ENCODE measurements at places on chromosomes 4 and X.
A peak's percentile ranks its signal among the peaks of the same experiment; 100 is the strongest.

DNA sequence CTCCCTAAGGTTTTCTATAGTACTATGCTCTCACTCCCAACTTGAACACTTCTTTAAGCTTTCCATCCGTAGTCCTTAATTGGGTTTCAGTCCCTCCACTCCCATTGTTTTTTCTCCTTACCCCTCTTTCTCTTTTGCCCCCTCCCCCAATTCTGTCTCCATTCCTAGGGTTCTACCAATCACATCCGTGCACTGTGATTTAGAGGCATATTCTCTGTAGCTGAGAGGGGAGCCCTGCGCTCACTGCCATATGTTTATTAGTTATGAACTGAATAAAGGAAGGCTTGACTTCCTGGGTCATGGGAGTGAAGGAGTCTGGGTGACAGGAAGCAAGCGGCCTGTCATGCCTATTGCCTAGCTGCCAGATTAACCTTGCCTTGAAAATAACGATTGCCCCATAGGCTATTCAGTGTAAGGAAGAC is 471 bp downstream of the MCTS1 start:
- DNase-seq, result peak; percentile 0

GRCh38 chr4:587671-588350 is 11.7 kb upstream of the TMEM271 start:
- DNase-seq, result no peak

DNA sequence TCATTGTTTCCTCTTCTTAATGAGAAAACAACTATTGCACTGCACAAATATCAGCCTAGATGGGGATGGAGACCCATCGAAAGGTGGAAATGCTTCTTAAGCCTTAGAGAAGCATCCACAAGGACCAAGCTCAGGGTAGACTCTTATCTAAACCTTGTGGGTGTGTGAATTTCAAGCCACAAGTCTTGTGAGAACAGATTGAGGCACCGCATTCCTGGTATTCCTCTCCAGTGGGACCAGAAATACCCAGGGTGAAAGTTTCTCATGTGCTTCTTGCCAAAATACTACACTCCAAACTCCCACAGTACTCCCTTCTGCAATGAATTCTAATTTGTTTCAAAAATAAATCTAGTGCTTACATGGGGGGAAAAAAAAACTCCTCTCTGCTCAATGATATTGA is 375.6 kb downstream of the PDGFC start:
- no peak for DNase-seq

DNA sequence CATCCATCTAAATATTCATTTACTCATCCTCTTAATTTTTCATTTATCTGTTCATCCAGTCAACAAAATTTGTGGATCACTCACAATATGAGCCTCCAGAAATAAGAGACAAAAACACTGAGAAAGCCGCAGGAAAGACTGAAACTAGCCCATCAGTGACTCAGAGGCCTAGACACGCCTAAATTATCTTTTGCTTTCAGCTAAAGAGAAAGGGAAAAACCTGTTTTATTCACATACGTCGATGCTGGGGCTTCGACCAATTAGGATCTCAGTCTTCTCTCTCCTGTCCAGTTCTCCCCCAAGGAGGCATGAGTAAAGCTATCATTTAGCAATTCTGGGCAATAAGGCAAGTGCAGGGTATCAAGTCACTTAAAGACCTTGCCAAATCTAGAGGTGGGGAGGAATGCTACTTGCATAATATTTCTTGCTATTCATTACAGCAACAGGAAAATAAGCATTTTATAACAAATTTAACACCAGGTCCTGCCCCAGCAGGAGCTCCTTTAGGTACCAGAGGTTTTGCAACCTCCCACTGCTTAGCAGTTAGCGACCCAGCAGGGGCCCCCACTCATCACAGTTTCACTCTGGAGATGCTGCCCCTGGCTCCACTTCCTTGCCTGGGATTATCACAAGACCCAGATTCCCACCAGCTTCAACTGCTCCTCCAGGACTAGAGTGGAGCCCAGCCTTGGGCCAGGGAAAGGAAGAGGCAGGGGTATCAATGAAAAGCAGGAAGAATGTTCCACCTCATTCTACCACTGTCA is 30.1 kb upstream of the TMEM154 start:
- DNase-seq, result no peak

GRCh38 chr4:158131027-158131426 is 41.8 kb downstream of the GASK1B start:
- DNase-seq, result no peak

- no peak for DNase-seq
Observed at GRCh38 chr4:128305942-128306341, 18.3 kb upstream of the PGRMC2 start.

DNA sequence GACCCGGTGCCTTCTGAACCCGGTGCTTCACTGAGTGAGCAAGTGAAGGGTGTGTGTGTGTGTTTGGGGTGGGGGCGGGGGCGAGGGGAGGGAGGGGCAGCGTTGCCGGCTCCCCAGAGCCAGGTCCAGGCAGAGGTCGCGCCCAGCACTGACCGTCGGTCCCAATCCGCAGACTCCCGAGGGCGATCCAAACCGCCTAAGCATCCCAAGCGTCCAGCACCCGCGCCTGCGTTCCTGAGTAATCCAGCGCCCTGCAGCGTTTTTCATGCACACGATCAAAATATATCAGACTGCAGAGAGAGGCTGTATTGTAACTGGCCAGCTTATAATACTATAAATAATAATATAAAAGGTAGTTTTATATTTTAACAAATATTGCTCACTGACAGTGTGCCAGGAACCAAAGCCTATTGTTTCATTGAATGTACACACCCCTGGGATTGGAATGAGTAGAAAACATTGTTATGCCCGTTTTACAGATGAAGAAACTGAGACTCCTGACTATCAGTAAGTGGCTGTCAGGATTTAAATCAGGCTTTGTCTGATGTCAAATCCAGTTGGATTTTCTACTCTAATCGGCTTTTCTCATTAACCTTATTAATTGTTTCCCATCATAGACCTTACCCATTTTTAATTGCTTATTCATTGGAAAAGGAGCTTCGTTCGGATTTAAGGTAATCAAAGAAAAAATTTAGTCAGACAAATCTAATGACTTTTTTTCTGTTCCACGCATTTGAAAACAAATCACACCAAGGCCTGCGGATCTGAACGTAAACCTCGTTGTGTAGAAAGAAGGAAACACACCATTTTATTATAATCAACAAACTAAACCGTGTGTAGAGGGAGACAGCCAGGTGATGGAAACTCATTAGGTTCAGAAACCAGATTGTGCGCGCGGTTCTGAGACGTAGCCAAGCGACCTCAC is 4.0 kb upstream of the NKX3-2 start:
- no peak for DNase-seq

- DNase-seq, result no peak
Observed at GRCh38 chr4:143148521-143148920, 36.2 kb upstream of the USP38 start.

GRCh38 chrX:142076633-142077032 is 128.5 kb downstream of the MAGEC2 start:
- no peak for DNase-seq

DNA sequence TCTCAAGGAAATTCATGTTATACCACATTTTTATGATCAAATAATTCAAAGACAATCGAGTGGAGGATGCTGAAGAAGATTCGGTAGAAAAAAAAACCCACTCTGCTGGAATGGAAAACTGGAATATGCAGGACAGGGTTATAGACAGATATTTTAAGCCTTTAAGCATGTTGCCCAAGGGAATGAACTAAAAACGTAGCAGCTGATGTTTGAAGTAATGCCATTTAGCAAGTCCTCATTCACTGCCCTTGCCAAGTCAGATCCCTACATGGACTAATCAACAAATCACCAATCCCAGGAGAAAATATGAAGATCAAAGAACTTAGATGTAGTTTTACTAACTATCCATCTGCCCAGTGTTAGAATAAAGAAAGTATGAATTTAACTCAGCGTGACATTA is 75.6 kb upstream of the ETNPPL start:
- no peak for DNase-seq

- DNase-seq, result no peak
Observed at GRCh38 chr4:87038837-87039615, 104.2 kb downstream of the AFF1 start.

GRCh38 chr4:140863197-140863596 is 107.0 kb upstream of the TBC1D9 start:
- DNase-seq, result no peak

DNA sequence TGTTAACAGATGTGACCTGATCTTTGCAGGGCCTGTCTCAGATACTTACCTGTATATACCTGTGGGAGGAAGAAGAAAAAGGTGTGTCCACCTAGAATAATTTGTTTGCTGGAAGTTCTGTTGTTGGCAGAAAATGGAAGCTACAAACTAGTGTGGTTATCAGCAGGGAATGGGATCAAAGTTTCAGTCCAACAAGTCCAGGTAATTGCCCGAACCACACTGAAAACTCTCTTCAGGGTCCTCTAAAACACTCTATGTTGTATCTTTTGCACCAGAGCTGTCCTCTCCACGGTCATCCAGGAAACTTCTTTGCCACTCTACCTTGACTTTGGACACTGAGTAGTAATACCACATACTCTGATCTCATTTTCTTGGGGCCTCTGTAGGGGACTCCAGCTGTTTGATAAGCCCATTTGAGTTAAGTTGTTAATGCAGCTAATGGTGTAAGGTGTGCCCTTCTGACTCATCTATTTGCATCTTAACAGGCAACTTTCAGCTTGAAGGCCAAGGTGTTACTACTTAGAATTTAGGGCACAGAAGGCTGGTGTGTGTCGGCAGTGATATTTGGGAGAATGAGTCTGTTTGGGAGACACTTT is 38.7 kb upstream of the GATB start:
- no peak for DNase-seq

GRCh38 chr4:54277691-54278090 is 48.6 kb downstream of the PDGFRA start:
- no peak for DNase-seq

- DNase-seq, result no peak
Observed at GRCh38 chr4:2222838-2223237, 19.1 kb downstream of the HAUS3 start.
